ENCODE measurements at places on chromosomes 11 and 22.

GRCh38 chr22:45880716-45881523 is 96.0 kb downstream of the WNT7B start:
- no peak for DNase-seq

- DNase-seq, result no peak
Measured at GRCh38 chr11:73894725-73895335, 18.0 kb downstream of the PAAF1 start.

DNA sequence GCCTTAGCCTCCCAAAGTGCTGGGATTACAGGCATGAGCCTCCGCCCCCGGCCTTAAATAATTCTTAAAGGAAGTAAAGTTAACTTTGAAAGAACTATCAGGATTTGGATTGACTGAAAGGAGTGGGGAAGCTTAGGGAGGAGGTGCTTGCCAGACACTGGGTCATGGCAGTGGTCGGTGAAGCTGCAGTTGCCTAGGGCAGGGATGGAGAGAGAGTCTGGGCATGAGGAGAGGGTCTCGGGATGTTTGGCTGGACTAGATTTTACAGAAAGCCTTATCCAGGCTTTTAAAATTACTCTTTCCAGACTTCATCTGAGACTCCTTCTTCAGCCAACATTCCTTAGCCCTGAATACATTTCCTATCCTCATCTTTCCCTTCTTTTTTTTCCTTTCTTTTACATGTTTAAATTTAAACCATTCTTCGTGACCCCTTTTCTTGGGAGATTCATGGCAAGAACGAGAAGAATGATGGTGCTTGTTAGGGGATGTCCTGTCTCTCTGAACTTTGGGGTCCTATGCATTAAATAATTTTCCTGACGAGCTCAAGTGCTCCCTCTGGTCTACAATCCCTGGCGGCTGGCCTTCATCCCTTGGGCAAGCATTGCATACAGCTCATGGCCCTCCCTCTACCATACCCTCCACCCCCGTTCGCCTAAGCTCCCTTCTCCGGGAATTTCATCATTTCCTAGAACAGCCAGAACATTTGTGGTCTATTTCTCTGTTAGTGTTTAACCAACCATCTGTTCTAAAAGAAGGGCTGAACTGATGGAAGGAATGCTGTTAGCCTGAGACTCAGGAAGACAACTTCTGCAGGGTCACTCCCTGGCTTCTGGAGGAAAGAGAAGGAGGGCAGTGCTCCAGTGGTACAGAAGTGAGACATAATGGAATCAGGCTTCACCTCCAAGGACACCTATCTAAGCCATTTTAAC is at the start of gene NNMT:
NNMT (plus strand) TSS at position 724 of the 929 bp plus-strand sequence; CDS start at position 882, 158 bp downstream.
- DNase-seq, result no peak

DNA sequence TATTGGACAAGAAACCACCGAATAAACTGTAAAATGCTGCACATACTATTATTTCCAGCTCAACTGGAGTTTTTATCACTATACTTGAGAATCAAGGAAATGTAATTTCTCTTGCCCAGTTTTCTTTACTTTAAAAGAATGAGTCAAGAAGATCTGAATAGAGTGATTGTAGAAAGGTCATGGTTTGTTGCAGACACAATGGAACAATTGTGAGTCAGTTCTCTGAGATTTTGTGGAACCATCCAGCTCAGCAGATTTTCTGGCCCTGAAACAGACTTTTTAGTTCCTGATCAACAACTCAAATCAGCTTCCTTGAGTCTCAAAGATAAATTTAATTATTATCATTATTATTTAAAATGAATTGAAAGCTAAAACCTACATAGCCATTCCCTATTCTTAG is 1.3 kb downstream of the TCN1 start:
- DNase-seq, result no peak

DNA sequence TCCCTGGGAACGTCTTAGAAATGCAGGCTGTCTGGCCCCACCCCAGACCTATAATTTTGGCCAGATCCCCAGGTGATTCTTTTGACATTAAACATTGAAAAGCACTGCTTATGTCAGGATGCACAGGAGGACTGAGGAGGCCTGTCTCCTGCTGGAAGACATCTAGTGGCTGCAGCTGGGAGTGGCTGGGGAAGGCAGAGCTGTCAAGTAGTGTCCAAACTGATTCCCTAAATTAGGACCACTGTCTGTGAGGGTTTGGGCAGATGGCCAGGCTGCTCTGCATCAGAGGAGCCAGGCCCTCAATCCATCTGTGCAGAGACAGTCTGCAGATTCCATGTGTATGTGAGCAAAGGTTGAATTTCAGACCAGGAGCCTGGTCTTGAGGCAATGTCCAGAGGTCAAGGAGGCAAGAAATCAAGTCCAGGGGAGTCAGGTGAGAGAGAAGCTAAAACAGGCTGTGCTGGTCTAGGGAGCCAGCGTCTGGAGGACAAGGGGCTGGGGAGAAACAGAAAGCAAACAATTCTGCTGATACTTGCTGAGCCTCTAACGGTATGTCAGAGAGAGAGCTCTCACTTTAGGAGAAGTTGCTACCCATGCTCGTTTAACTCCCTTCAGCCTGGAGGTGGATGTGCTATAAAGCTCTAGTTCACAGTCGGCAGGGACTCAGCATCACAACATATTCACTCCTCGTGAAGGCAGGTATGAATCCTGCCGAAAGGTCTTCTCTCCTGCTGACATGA is 15.3 kb upstream of the SYTL2 start:
- DNase-seq, result no peak

GRCh38 chr11:12841946-12842630 is 167.0 kb upstream of the RASSF10 start:
- no peak for DNase-seq

GRCh38 chr22:46422896-46423295 is 87.4 kb downstream of the TRMU start:
- no peak for DNase-seq

GRCh38 chr22:45649809-45650208 is 21.8 kb upstream of the ATXN10 start:
- no peak for DNase-seq

DNA sequence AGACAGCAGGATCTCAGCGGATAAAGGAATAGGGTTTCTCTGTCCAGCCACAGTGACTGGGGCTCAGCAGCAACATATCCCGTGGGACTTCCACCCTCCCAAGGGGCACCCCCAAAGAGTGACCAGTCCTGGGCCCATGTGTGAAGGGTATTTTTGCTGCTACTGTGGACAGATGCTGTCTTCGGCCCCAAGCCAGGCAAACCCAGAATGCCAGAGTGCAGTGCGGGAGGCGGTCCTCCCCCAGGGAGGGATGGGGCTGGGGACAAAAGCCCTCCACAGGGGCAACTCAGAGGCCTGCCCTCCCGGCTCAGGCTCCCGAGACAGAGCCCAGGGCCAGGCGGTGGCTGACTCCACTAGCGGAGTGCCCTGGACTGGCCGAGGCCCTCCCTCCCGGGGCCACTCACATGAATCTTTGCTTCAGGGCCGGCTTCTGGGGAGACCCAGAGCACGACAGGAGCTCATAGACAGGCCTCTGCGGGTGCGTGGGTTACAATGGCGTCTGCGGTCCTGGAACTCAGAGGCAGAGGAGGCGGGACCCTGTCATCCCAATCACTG is 34.7 kb upstream of the WNT7B start:
- DNase-seq, result no peak

- no peak for DNase-seq
Measured at GRCh38 chr11:47007579-47007978, 71.0 kb downstream of the CSTPP1 start.

- DNase-seq, result no peak
Measured at GRCh38 chr22:37569009-37569920, 9.0 kb downstream of the CDC42EP1 start.

DNA sequence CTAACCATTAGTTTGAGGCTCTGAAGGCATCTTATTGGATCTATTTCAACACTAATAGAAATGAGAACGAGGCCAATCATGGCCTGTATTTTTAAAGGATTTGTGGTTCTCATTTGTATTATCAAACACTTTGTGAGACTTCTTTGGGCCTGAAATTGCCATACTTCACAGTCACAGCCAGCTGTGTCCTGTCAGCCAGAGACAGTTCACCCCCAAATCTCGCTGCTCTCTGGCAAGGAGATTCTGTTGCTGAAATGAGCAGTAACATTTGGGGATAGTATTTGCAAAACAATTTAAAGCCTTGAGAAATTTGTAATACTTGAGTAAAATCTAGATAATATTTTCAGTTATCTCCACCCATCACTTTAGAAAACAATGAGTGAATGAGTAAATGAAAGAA is 26.9 kb upstream of the TENM4 start:
- no peak for DNase-seq

- DNase-seq, result no peak
Measured at GRCh38 chr11:28337701-28338100, 229.5 kb downstream of the METTL15 start.

GRCh38 chr11:95478003-95478402 is 247.0 kb upstream of the SESN3 start:
- no peak for DNase-seq

GRCh38 chr11:134537941-134538340 is 125.9 kb upstream of the B3GAT1 start:
- DNase-seq, result no peak

DNA sequence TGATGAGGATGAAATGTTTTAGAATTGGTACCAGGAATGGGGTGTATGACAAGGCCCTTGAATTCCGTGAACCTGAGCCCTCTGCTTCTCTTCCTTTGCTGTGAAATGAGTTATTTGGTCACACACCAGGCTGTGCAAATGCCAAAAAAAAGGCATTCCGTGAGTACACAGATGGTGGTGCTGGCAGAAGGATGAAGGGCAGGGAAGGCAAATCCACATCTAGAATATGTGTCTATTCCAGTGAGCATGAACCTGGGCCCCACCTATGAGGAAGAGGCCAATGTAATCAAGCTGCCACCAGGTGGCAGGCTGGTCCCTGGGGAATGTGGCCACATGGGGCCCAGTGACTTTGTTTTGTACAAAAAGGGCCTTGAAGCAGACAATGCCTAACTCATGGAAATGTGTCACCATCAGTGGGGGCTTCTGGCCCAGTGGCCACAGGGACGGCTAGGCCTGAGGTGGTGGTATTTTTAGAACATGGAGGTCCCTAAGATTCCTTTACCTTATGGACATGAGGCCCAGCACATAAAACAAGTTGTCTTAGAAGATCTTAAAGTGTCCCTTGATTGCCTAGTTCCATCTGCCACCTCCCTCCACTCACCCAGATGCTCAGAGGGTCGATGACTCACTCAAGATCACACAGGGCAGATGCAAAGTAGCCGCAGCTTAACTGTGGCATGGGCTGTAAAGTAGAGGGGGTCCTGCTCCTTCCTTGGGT is 3.9 kb upstream of the RNF215 start:
- DNase-seq, result peak; percentile 51

- no peak for DNase-seq
Measured at GRCh38 chr11:103789952-103790351, 246.5 kb upstream of the DDI1 start.

DNA sequence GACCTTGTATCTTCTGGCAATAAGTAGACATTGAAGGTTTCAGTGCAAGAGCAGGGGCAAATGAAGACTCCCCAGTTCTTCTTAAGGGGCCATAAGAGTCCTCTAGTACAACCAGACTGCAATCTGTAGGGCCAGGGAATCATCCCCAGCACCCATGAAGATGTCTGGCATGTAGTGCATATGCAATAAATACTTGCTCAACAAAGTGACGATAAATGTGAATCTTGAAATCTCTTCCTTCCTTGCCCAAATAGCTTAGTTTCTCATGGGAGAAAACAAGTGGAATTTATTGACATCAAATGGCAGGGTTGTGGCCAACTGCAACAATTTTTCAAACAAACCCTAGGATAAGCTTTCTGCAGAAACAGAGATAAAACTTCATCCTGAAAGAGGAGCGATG is 107.6 kb downstream of the ABTB2 start:
- no peak for DNase-seq

- no peak for DNase-seq
Measured at GRCh38 chr11:134230339-134230738, 5.9 kb downstream of the VPS26B start.

DNA sequence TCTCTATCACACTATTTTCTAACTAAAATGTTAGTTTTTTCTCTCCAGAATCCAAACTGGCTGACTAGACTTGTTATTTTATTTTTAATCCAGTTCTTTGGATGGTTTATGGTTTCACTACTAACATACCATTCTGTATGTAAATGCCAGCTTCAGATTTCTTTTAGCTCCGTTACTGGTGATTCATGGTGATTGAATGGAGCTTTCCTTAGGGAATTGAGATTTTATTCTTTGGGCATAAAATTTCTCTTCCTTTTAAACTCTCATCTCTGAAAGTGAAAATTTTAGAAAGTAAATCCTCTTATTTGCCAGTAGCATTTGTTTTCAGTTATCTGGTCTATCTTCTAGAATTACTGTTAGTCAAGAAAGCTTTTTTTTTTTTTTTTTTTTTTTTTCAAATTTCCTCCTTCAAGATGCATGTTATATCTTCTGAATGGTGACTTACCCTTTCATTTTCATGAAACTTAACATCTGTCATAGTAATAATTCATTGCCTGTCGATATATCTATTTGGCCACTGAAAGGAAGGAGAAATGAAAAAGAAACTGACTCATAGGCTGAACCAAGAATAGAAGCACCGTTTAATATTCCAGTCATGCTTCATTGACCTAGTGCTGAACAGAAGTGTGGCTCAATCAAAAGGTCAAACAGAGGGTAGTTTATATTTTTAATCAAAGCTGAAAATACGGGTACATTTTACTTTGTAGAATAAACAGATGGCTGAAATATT is 6.4 kb downstream of the ENDOD1 start:
- no peak for DNase-seq

Data from stimulated activated CD4-positive, alpha-beta T cell treated with anti-CD3 and anti-CD28 coated beads, Interleukin-1b, Interleukin-23, amount 100 ng/mL, for 24 hours (primary cell).